ENCODE measurements at places on chromosomes 7 and 10. TPM values are rescaled to one million over a fixed set of nuclear protein-coding genes. Genes with fewer than 3 reads are reported as not detected.

SNCG gene
- polyA plus RNA-seq: 2.6 TPM

SPAM1 gene
- 0.78 TPM for polyA plus RNA-seq

SAP25 gene
- polyA plus RNA-seq: 28.2 TPM

TAS2R40 gene
- polyA plus RNA-seq: not detected

ECD gene
- polyA plus RNA-seq: 7.4 TPM

FOXP2 gene
- 1.7 TPM for polyA plus RNA-seq

RPEL1 gene
- 0.01 TPM for polyA plus RNA-seq

ODAD2 gene
- polyA plus RNA-seq: not detected
